ENCODE measurements at places on chromosomes 13 and 19. TPM values are rescaled to one million over a fixed set of nuclear protein-coding genes. Genes with fewer than 3 reads are reported as not detected.

RSPH6A gene
- not detected for polyA plus RNA-seq

- H3K36me3 ChIP-seq, result no peaks in the 10 kb centered on the region
- no peak overlapping the region for H3K4me3 ChIP-seq
- DNase-seq, result peak; percentile 98
- H3K27me3 ChIP-seq, result no peaks in the 10 kb centered on the region
Measured at GRCh38 chr19:54248016-54248601, 5.5 kb upstream of the LILRA6 start.

GRCh38 chr13:48072304-48072703 is 22.6 kb downstream of the MED4 start:
- no peaks in the 10 kb centered on the region for H3K27me3 ChIP-seq
- no peaks in the 10 kb centered on the region for H3K4me1 ChIP-seq
- H3K4me3 ChIP-seq, result no peak overlapping the region
- DNase-seq, result no peak

DNA sequence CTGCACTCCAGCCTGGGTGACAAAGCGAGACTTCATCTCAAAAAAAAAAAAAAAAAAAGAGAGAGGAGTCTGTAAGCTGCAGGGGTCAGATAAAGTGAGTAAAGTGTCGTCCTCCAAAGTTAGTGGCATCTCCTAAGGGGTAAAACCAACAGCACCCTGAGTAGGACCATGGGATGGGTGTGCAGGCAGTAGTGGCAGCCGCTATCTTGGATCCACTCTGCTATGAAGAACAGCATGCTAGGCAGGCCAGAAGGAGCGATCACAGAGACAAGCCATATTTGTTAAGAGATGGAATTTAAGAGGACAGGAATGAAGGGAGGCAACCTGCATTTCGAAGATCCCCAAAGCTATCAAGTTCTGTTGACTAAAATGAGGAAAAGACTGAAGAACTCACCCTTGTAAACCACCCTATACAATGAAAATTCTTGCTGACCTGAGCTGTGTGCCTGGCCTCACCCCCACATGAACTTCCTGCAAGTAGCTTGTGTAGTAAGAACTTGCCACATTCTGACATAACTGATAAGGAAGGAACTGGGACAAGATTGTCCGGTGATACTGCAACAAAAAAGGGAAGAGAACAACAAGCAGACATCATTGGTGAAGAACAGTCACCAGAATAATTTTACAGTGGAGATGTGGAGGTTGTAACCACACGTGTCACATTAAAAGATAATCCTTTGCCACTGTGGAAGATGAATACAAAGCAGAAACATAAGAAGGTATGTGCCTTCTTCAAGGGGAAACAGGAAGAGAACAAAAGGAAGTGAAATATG is 16.2 kb downstream of the DPY19L3 start:
- H3K27me3 ChIP-seq, result peaks cover 2% of the 10 kb centered on the region
- H3K36me3 ChIP-seq, result no peaks in the 10 kb centered on the region
- H3K4me3 ChIP-seq, result peak overlapping the region; percentile 60

ZNF563 gene
- 0.09 TPM for polyA plus RNA-seq

DNA sequence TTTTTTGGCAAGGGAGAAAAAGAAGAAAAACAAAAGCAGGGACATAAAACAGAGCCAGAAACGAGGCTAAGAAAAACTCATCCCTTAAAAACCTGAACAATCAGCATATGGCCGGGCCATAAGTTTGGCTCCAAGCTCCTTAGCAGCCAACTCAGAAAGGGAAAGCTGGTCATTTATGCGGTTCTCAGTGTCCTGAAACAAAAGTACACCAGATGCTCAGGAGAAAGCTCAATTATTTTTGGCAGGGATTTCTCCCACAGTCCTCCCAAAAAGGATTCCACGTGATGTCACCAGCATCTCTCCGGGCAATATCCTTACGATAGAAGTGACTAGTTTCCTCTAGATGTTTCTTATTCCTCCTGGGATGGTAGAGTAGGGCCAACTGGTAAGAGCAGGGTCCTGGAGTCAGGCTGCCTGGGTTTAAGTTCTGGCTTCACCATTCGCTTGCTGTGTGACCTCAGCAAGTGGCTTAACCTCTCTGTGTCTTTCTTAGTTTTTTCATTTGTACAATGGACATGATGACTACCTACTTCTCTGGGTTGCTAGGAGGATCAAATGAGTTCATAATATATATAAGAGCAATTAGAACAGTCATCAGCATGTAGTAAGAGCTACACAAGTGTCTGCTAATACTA is 34.0 kb downstream of the PIN1 start:
- no peak overlapping the region for H3K4me3 ChIP-seq
- no peaks in the 10 kb centered on the region for H3K27me3 ChIP-seq
- H3K36me3 ChIP-seq, result no peaks in the 10 kb centered on the region
- no peaks in the 10 kb centered on the region for H3K4me1 ChIP-seq
- no peak overlapping the region for H3K27ac ChIP-seq

PSG2 gene
- polyA plus RNA-seq, result not detected

- H3K36me3 ChIP-seq, result peaks cover 70% of the 10 kb centered on the region
- DNase-seq, result no peak
- H3K4me3 ChIP-seq, result no peak overlapping the region
- H3K4me1 ChIP-seq, result peaks cover 6% of the 10 kb centered on the region
Measured at GRCh38 chr19:56101746-56102535, 19.2 kb downstream of the ZNF787 start.

DNA sequence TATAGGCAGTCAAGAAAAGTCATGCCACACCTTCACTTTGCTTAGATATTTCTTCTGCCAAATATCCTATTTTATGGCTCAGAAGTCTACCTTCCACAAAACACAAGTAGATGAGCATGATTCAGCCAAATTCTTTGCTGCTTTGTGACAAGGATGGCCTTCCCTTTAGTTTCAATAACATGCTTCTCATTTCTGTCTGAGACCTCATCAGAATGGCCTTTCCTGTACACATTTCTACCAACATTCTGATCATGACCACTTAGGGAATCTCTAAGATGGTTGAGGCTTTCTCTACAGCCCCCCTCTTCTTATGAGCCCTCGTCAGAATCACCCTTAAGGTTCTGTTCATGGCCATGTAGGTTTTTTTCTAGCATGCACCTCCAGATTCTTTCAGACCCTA is 96.2 kb downstream of the COL4A2 start:
- no peak for DNase-seq
- H3K36me3 ChIP-seq, result no peaks in the 10 kb centered on the region
- no peaks in the 10 kb centered on the region for H3K4me1 ChIP-seq

- DNase-seq, result no peak
- H3K27ac ChIP-seq, result peak overlapping the region; percentile 6
- no peak overlapping the region for H3K4me3 ChIP-seq
- H3K4me1 ChIP-seq, result peaks cover 46% of the 10 kb centered on the region
- no peaks in the 10 kb centered on the region for H3K36me3 ChIP-seq
Measured at GRCh38 chr19:10727685-10728201, 9.9 kb downstream of the DNM2 start.

GRCh38 chr13:103287659-103288058 is 221.4 kb upstream of the SLC10A2 start:
- H3K36me3 ChIP-seq, result no peaks in the 10 kb centered on the region
- H3K27me3 ChIP-seq, result peaks cover 3% of the 10 kb centered on the region
- no peaks in the 10 kb centered on the region for H3K4me1 ChIP-seq
- H3K4me3 ChIP-seq, result no peak overlapping the region

DNA sequence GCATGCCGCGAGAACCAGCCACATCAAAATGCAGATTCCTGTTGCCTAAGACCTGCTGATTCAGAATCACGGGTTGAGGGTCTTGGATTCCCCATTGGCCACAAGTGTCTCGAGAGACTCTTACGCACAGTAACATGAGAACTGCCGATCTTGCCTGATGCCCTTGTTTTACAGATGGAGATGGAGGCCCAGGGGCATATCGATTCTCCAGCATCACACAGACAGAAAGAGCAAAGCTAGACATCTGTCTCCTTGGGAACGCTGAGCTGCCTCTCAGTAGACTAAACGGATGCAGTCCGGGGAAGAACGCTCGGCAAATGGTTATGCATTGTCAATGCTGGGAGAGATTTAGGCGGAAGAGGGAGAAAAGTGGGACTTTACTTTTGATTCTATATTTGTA is 5.4 kb downstream of the NLRP12 start:
- H3K4me3 ChIP-seq, result no peak overlapping the region
- H3K27ac ChIP-seq, result peak overlapping the region; percentile 31
- no peaks in the 10 kb centered on the region for H3K27me3 ChIP-seq
- H3K36me3 ChIP-seq, result peaks cover 57% of the 10 kb centered on the region
- no peak for DNase-seq
- H3K4me1 ChIP-seq, result peaks cover 33% of the 10 kb centered on the region

- DNase-seq, result no peak
- no peak overlapping the region for H3K4me3 ChIP-seq
- no peaks in the 10 kb centered on the region for H3K36me3 ChIP-seq
- H3K4me1 ChIP-seq, result no peaks in the 10 kb centered on the region
- H3K27me3 ChIP-seq, result no peaks in the 10 kb centered on the region
- H3K27ac ChIP-seq, result no peak overlapping the region
Measured at GRCh38 chr13:22468045-22468444, 712.7 kb upstream of the SGCG start.

ZNF614 gene
- polyA plus RNA-seq, result 3.1 TPM

DNA sequence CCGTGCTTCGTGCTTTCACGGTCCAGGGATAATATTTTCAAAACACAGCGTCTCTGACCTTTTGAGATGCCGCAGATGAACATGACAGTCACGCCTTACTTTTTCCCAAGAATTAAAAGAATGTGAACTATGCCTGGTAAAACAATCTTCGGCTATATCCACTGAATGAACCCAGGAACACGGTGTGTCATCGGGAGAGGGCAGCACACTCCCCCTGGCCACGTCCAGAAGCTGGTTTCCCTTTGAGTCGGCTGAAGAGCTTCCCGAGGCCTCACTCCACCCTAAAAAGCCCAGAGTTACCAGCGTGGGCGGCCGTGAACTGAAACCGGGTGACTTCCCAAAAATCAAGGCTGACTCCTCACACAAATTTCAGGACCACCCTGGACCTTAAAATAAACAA is 22.9 kb upstream of the SHISA2 start:
- no peaks in the 10 kb centered on the region for H3K4me1 ChIP-seq
- peaks cover 6% of the 10 kb centered on the region for H3K27me3 ChIP-seq

DNA sequence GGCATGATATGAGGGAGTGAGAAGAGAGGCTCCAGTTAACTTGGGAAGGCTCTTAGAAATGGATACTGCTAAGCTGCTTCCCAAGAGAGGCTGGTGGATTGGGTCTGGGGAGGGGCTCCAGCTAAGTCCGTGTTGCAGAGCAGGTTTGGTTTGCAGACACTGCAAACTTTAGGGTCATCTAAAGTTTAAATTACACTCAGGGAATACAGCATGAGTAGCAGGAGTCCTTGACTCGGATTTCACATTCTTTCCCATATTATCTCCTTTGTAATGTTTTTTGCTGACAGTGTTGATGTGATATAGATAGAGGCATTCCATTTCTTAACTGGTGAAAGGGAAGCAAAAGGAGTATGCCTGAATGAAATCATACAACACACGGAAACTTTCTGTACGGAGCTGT is 31.9 kb downstream of the SGCG start:
- H3K4me3 ChIP-seq, result no peak overlapping the region
- H3K36me3 ChIP-seq, result no peaks in the 10 kb centered on the region
- no peak for DNase-seq
- no peaks in the 10 kb centered on the region for H3K4me1 ChIP-seq

- no peaks in the 10 kb centered on the region for H3K27me3 ChIP-seq
- H3K4me3 ChIP-seq, result no peak overlapping the region
- H3K27ac ChIP-seq, result no peak overlapping the region
- no peaks in the 10 kb centered on the region for H3K4me1 ChIP-seq
Measured at GRCh38 chr13:82878536-82878935, 1003.7 kb downstream of the SLITRK1 start.

OR7A5 gene
- polyA plus RNA-seq, result not detected

ZNF625 gene
- not detected for polyA plus RNA-seq

DNA sequence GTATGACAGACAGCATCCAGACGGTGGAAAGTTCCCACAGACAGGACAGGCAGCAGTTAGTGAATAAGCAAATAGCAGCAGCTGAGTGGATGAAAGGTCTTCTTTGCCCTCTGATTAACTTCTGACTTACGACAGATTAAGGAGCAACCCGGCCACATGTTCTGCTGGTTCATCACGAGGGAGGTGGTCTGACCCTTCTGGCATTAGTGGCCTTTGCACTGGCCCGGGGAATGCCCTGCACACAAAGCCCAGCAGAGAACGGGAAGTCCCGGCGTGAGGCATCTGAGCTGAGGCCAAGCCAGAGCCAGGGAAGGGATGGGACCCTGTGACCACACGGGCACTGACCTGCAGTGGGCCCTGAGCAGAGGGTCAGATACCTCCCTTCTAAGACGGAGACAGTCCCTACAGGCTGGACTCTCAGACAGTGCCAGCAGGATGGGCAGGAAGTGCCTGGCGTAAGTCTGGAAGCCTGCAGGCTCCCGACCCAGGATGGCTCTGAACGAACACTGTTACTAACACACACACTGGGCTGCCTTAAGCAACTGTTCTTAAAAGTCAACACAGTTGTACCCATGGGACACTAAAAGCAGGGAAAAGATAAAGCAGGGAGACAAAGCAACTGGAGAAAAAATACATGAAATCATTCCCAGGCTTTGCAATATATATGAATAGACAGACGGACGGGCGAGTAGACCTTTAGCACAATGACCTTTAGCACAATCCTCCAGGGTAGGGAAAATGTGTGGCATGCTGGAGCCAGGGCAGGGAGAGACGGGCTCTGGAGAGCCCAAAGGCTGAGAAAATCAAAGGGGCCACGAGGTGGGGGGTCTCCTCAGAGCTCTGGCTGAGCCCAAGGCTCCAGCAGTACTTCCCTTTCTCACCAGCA is 6.3 kb downstream of the C19orf12 start:
- no peak for DNase-seq
- H3K4me3 ChIP-seq, result no peak overlapping the region
- H3K27me3 ChIP-seq, result no peaks in the 10 kb centered on the region
- H3K27ac ChIP-seq, result no peak overlapping the region
- peaks cover 21% of the 10 kb centered on the region for H3K36me3 ChIP-seq

GRCh38 chr13:97749174-97749573 is 204.3 kb upstream of the IPO5 start:
- H3K4me1 ChIP-seq, result no peaks in the 10 kb centered on the region
- no peak overlapping the region for H3K4me3 ChIP-seq
- H3K27me3 ChIP-seq, result no peaks in the 10 kb centered on the region
- no peak overlapping the region for H3K27ac ChIP-seq

- H3K36me3 ChIP-seq, result no peaks in the 10 kb centered on the region
- no peaks in the 10 kb centered on the region for H3K4me1 ChIP-seq
- no peak overlapping the region for H3K4me3 ChIP-seq
Measured at GRCh38 chr13:59562924-59563323, 600.8 kb downstream of the DIAPH3 start.

DNA sequence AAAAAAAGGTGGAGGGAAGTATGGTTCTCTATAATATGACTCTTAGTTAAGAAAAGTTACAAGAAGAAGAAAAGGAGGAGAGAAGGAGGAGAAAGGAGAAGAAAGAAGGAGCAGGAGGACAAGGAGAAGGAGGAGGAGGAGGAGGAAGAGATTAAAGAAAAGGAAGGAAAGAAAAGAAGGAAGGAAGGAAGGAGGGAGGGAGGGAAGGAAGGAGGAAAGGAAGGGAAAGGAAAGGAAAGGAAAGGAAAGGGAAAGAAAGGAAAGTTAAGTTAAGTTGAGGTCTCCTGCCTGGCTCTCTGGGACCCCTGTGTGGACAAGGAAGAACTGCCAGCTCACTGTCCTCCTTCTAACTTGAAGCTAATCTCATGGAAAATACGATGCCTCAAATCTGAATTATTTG is 429.5 kb downstream of the TSHZ3 start:
- H3K4me1 ChIP-seq, result no peaks in the 10 kb centered on the region
- no peak overlapping the region for H3K4me3 ChIP-seq
- no peaks in the 10 kb centered on the region for H3K27me3 ChIP-seq
- DNase-seq, result no peak
- H3K36me3 ChIP-seq, result no peaks in the 10 kb centered on the region

Measured in CD14-positive monocyte (primary cell).